ENCODE measurements at places on chromosomes 1 and 21. TPM values are rescaled to one million over a fixed set of nuclear protein-coding genes. Genes with fewer than 3 reads are reported as not detected.

The SH2D1B gene
- not detected for total RNA-seq

The S100A2 gene
- total RNA-seq, result 1.1 TPM

The PPIH gene
- total RNA-seq, result 117 TPM

The CNN3 gene
- total RNA-seq, result 1.6 TPM

The PCAT6 gene
- total RNA-seq, result 0.51 TPM

The CTBS gene
- total RNA-seq, result 9.1 TPM

DNA sequence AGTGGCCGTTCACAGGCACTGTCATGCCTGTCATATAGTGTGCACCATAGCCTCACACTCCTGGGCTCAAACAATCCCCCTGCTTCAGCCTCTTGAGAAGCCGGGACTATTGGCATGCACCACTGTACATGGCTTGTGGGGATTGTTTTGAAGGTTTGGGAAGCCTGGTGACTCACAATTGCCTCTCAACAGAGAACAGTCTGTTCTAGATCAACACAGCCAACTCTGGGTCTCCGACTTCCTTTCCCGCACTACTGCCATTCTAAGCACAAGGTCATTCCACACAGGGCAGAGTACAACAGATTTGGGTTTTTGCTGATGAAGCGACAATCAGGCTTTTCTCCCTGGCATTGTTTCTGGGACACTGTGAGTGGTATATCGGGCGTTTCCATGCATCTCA is 15.5 kb upstream of the AHCTF1 start:
- no peak overlapping the region for H3K27ac ChIP-seq
- H3K4me1 ChIP-seq, result no peaks in the 10 kb centered on the region
- no peaks in the 10 kb centered on the region for H3K27me3 ChIP-seq
- no peak for DNase-seq
- H3K4me3 ChIP-seq, result no peak overlapping the region

DNA sequence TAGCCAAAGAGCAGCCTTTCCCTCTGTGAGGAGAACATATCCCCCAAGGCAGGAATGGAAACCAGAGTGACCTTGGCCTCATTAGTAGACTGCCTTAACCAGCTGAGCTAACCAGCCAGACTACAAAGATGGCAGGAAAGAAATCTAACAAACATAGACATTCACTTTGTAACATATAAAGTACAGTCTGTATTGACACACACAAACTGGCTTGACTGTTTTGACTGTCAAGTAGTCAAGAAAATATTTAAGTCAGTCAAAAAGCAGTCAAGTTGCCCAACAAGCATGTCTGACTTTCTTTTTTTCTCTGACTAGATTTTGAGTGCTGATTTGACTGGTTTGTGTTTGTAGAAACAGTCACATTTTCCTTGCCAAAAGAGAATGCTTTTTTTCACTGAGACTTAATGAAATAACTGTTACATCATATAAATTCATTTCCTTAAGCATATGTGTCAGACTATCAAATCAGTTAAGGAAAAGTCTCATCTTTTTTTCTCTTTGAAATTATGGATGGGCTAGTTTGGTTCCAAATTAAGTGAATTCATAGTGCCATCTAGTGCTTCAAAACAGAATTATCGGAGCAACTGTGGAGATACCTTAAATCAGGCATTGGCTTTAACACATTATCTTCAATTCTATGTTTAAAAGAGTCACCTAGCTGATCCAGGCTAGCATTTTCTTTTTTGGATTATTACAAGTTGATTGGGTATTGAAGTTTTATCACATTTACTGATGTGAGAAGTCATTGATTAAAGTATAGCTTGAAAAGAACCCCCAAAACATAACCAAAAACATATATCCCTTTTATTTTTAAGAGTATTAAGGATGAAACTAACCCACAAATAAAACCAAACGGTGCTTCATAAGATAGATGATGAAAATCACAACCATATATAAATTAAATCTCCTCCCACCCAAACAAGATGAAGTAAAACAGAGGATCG is 75.0 kb downstream of the ATP6V1G3 start:
- DNase-seq, result no peak
- no peak overlapping the region for H3K4me3 ChIP-seq
- H3K27me3 ChIP-seq, result no peaks in the 10 kb centered on the region
- no peak overlapping the region for H3K27ac ChIP-seq
- no peaks in the 10 kb centered on the region for H3K4me1 ChIP-seq

DNA sequence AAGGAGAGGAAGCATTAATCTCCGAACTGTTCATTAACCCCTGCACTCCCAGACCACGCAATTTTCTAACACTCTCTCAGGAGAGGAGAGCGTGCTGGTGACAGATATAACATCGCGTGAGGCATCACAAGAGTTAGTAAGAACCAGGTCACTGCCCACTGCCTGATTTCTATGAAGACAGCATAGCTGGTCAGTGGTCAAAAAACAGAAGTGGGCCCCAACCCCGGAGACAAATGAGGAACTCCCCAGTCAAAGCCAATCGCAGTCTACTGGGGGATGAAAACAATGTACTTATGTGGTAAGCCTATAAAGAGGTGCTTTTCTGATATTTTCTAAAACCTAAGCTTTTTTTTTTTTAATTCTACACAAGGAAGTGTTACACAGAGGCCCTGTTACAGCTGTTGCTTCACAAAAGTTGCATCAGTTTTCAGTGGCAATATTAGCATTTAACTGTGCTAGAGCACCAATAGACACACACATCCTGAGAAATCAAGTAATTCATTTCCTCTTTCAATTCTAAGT is 231.8 kb upstream of the IRF2BP2 start:
- H3K4me3 ChIP-seq, result no peak overlapping the region
- no peak for DNase-seq
- H3K27ac ChIP-seq, result no peak overlapping the region
- no peaks in the 10 kb centered on the region for H3K27me3 ChIP-seq
- no peaks in the 10 kb centered on the region for H3K36me3 ChIP-seq

DNA sequence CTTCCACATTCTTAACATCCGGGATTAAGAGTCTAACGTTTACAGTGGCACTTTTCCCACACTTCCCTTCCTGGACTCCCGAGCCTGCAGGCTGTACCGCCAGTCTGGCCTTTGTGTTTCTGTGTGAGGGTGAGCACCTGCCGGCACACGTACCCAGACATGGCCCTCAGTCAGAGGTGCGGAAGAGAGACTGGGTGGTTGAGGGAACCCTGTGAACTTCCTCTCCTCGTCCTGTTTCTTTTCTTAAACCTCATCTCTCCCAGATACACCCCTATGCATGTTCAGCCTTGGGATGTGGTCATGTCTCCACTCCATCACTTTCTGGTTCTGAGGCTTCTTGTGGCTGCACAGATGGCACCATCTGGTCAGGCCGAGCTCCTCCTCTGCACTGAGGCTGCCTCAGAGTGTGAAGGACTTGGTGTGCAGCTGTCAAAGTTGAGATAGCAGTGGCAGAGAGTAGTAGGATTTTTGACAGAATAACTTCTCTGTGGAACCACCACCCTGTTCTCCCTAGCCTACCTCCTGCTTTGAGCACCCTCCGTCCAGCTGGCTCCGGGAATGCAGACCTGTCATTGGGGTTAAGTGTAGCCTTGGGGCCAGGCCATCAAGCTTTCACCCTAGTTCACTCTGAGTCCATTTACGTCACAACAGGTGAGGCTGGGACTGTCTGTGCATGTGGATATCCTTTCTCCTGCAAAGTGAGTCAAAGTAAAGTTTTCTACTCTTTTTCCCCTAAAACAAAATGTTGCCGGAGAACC is 31.4 kb downstream of the VASH2 start:
- DNase-seq, result no peak
- no peak overlapping the region for H3K27ac ChIP-seq
- H3K4me3 ChIP-seq, result no peak overlapping the region
- no peaks in the 10 kb centered on the region for H3K4me1 ChIP-seq
- H3K27me3 ChIP-seq, result no peaks in the 10 kb centered on the region
- H3K36me3 ChIP-seq, result no peaks in the 10 kb centered on the region

- no peak for DNase-seq
- no peaks in the 10 kb centered on the region for H3K4me1 ChIP-seq
- no peak overlapping the region for H3K4me3 ChIP-seq
- no peaks in the 10 kb centered on the region for H3K27me3 ChIP-seq
- H3K27ac ChIP-seq, result no peak overlapping the region
Observed at GRCh38 chr1:164602480-164603093, 43.6 kb downstream of the PBX1 start.

- H3K4me3 ChIP-seq, result peak overlapping the region; percentile 43
- DNase-seq, result peak; percentile 12
- H3K36me3 ChIP-seq, result no peaks in the 10 kb centered on the region
- H3K4me1 ChIP-seq, result peaks cover 8% of the 10 kb centered on the region
- no peaks in the 10 kb centered on the region for H3K27me3 ChIP-seq
- no peak overlapping the region for H3K27ac ChIP-seq
Observed at GRCh38 chr1:228378090-228378872, 28.4 kb downstream of the TRIM11 start.

DNA sequence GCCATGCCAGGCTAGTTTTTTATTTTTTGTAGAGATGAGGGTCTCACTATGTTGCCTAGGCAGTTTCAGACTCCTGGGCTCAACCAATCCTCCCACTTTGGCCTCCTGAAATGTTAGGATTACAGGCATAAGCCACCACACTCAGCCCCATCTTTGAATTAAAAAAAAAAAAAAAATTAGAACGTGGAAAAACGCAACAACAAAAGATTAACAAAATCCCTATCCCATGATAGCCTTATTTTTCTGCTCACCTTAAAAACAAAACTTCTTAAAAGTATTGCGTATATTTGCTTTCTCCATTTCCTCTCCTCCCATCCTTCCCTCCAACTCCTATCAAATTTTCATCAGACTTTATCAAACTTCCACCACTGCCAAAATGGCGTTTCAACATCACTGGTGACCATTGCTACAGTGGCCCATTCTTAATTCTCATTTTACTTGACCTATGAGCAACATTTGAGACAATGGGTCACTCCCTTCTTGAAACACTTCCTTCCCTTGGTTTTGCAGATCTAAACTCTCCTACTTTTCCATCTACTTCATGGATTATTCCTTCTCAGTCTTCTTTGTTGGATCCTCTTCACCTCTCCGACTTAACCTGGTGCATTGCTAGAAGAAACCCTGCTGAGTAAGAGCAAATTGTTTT is 579 bp upstream of the ZNF684 start:
- H3K4me1 ChIP-seq, result peaks cover 20% of the 10 kb centered on the region
- DNase-seq, result no peak
- no peaks in the 10 kb centered on the region for H3K36me3 ChIP-seq

DNA sequence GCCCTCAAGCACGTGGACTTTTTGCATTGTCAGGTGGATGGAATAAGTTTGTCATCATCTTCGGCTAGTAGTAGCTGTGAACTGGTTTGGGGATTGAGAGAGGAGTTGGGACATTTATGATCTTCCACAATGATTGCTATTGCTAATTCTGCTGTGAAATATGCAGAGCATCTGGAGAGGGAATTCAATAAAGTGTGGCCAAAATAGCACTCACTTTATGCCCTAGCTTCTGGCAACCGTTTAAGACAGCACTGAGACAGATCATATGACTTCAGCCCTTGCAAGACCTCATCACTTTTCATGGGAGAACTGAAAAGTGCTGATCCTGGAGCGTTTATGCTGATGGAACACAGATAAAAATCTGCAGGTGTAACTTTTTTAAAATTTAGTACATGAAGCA is 360.8 kb downstream of the GPATCH2 start:
- no peak overlapping the region for H3K27ac ChIP-seq
- DNase-seq, result no peak
- no peak overlapping the region for H3K4me3 ChIP-seq
- H3K36me3 ChIP-seq, result no peaks in the 10 kb centered on the region
- no peaks in the 10 kb centered on the region for H3K4me1 ChIP-seq

- peak overlapping the region; percentile 94 for H3K27ac ChIP-seq
- H3K36me3 ChIP-seq, result no peaks in the 10 kb centered on the region
- no peaks in the 10 kb centered on the region for H3K27me3 ChIP-seq
- peak; percentile 79 for DNase-seq
- H3K4me3 ChIP-seq, result peak overlapping the region; percentile 72
- peaks cover 40% of the 10 kb centered on the region for H3K4me1 ChIP-seq
Observed at GRCh38 chr21:33325222-33326067, 675 bp downstream of the IFNAR1 start.

DNA sequence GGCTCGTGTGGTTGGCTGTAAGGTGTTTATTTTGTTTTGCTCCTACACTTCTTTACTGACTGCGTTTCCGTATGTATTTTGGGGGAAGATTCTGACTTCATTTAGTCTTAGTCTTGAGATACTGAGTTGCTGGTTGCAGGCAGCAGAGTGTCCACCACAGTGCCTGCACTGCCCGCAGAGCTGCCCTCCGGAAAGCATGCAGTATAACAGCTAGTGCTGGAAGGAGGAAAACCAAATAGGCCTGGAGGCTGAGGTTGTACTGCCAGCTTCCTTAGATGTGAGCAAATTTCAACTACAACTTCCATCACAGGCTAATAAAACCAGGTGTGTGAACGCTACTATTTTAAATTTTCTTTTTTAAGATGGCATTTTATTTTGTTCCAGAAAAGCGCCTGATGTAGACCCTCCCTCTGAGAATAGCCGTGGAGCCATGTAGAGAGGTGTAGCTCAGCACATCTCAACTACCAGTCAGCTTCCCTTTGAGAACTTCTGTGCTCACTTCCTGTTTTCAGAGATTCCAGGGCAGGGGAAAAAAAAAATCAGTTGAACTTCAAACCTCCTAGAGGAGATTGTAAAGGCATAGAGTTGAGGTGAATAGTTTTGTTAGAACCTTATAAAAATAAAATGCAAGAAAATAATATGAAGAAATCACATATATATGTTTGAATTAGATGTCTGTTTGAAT is 17.6 kb downstream of the LMO4 start:
- no peaks in the 10 kb centered on the region for H3K27me3 ChIP-seq
- no peak for DNase-seq
- H3K27ac ChIP-seq, result no peak overlapping the region
- no peaks in the 10 kb centered on the region for H3K36me3 ChIP-seq

DNA sequence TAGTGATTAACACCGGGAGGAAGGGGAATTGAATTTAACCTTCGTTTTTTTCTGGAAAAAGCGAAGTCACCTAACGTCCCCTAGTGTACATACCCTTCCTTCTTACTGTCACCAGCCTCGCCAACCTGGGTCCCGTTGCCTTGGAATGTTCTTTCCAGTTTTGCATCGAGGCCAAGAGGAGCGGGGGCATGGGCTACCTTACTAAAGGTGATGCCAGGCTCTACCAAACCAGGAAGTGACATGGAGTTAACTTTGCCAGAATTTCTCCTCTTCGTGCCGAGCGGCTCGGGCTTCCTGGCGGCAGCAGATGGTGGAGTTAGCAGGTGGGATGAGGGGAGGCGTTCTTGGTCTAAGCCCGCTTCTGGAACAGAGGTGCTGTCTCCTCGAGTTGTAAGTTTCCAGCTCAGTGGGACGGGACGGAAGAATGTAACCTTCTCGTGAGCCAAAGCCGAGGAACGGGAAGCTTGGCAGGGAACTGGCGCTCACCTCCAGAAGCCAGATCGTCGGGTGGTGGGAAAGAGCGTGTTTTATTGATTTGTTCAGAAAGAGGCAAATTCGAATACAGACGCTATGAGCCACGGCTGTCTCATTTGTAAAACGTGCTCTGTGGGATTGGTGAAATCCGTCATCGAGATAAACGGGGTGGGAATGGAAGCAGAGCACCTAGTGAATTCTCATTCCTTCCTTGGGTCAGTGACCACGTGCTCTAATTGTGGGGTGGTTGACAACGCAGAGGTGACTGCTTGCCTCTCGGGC is 486 bp downstream of the NIPAL3 start:
- H3K27ac ChIP-seq, result peak overlapping the region; percentile 27
- H3K27me3 ChIP-seq, result no peaks in the 10 kb centered on the region
- no peaks in the 10 kb centered on the region for H3K36me3 ChIP-seq
- peaks cover 52% of the 10 kb centered on the region for H3K4me1 ChIP-seq

Data from CD8-positive, alpha-beta memory T cell (primary cell).